NCI-H1417 (cell line): ENCODE measurements at places on chromosomes 4 and X.

DNA sequence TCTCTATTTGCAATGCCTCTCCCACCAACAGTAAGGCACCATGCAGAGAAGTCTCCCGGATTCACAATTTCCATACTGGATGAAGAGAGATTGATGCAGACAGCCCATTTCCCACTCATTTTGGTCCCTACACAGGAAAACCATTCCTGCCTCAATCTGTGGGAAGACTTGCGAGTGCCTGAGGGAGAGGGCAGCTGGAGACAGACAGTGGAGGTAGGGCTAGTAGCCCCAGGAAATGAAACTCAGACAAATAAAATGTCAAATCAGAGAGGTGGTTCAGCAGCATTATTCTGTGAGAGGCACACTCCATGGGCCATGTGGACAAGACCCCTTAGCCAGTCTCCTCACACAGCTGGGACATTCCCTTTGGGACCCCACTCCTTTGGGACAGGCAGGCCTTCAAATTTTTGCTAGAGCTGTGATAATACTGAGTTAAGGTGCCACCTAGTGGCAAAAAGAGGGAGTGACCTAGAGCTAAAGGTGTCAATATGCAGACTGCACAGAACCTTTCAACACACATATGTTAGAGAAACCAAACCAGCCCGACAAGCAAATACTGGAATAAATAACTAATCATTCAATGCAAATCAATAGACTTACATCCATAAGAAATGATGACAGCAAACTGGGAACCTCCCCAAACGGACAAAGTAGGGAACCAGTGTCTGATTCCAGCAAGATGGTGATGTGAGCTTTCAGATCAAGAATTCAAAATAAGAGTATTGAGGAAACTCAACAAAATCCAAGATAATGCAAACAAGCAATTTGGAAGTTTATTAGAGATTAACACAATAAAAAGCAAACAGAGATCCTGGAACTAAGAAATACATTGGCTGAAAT is 1865.3 kb upstream of the AGA start:
- peak; percentile 23 for DNase-seq

DNA sequence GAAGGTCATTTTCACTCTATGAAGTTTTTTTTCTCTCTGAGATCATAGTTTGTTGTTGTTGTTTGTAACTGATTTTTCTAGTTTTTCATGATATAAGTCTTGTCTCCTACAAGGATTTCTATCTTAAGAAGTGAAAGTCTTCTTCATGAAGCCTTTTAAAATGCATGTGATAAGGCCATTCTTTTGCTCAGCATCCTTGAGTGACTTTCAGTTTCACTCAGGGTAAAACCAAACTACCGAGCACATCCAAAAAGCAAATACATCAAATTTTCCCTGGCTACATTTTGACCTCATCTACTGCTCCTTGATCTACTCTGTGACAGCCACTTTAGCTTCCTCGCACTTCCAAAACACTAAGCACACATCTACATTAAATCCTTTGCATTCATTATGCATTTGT is 580.7 kb downstream of the KCTD8 start:
- no peak for DNase-seq

DNA sequence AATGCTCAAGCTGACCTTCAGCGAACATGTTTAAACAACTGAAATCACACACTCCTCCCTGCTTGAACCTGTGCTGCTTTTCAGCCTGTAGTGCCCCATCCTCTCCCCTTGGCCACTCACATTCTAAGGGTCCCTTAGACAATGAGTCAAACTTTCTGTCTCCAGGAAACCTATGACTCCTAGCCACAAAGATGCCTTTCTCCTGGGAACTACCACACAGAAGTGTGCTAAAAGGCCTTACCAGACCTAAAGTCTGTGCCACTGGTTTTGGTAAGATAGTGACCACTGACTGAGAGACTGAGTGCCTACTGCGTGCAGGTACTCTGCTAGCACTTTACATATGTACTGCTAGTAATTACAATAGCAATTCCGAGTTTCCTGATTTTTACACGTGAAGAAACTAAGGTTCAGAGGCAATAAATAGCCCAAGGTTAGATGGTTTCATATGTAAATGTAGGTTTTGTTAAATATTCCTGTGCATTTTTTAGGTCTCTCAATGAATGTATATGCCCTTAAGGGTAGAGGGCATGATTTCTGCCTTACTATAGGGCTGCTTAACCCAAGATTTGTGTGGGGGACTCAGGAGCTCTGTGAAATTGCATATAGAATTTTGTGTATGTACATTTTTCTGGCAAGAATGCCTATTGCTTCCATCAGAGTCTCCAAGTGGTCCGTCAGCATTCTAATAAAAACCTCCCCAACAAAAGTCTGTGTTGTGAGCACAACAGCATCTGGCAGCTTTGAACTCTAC is 71.1 kb downstream of the NSG1 start:
- DNase-seq: no peak

DNA sequence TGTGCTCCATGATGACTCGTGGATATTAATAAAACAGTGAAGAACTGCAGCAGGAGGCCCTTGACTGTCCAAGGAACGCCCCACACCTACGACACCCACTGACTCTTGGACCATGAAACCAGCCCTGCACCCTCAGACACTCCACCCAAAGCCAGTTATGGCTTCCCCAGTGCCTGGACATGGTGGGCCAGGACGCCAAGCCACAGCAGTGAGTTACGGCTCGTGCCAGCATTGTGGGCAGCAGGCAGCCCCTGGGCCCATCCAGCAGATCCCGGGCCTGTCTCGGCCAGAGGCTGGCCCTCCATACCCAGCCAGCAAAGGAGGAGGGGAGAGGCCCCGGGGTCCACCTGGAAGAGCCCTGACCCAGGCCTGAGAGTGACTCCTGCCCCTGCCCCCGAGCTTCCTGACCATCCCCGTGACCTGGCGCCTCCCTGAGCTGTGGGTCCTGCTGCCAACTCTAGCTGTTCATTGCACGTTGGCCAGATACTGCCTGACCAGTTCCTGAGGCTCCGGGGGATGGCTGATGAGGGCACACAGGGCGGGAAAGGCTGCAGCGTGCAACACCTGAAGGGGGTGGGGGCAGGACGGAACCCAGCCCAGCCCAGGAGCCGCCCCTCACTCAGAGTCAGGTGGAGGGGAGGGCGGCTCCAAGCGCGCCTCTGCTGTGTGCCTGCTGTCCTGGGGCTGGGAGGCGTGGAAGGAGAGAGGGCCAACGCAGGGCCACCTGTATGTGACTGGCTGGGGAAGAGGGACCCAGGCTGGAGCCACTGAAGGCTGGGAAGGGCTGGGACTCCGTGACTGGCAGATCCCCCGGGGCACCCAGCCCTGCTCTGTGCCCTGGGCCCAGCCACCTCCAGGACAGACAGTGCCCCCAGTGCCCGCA is 739 bp downstream of the SLC49A3 start:
- DNase-seq: no peak
